ENCODE measurements at places on chromosomes 7 and 10. TPM values are rescaled to one million over a fixed set of nuclear protein-coding genes. Genes with fewer than 3 reads are reported as not detected.

GIMAP6 gene
- 262 TPM for total RNA-seq

OR2A7 gene
- not detected for total RNA-seq

CHN2 gene
- total RNA-seq, result 6.5 TPM

KEL gene
- not detected for total RNA-seq

TEX47 gene
- not detected for total RNA-seq

GNGT1 gene
- total RNA-seq, result not detected

ICA1 gene
- total RNA-seq, result 41.1 TPM

ZPBP gene
- not detected for total RNA-seq

AKR1C4 gene
- total RNA-seq, result not detected

UCMA gene
- total RNA-seq, result not detected

FAM171A1 gene
- 40.0 TPM for total RNA-seq

CUZD1 gene
- 0.34 TPM for total RNA-seq

RPP38 gene
- 12.8 TPM for total RNA-seq

PON3 gene
- total RNA-seq, result 0.85 TPM

CAMK1D gene
- 0.85 TPM for total RNA-seq

CLRN3 gene
- total RNA-seq, result 0.19 TPM

CCL24 gene
- not detected for total RNA-seq

All from dermis blood vessel endothelial cell (primary cell).